Fibroblast of skin of right biceps (primary cell): ENCODE measurements at places on chromosomes 6 and 20.

DNA sequence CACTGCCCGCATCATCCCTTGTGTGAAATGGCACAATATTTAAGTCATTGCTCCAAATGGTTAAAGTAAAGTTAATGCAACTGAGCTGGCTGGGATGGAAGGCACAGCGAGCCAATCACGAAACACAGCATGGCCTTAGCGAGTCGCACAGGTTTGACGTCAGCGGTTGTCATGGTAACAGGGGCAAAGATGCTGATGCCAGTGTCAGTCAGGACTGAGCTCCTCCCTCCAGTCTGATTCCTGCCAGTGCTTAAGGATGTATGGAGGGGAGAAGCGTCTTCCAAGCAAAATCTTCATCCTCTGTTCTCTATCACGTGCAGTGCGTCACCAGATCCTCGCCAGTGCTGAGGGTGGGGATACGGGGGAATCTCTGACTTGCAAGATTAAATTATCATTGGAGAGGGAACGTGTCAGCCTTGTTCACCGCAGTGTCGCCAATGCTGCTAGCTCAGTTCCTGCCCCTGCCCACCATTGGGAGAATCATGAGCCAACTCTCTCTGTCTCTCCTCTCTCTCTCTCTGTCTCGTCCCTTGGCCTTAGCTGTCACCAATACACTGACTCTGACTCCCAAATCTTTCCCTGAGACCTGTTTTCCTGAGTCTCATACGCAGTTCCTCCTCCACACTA lies 24.5 kb downstream of the TSPYL4 start:
- DNase-seq = peak; percentile 97

GRCh38 chr6:145349950-145350510 lies 385.3 kb downstream of the EPM2A start:
- no peak for DNase-seq

DNA sequence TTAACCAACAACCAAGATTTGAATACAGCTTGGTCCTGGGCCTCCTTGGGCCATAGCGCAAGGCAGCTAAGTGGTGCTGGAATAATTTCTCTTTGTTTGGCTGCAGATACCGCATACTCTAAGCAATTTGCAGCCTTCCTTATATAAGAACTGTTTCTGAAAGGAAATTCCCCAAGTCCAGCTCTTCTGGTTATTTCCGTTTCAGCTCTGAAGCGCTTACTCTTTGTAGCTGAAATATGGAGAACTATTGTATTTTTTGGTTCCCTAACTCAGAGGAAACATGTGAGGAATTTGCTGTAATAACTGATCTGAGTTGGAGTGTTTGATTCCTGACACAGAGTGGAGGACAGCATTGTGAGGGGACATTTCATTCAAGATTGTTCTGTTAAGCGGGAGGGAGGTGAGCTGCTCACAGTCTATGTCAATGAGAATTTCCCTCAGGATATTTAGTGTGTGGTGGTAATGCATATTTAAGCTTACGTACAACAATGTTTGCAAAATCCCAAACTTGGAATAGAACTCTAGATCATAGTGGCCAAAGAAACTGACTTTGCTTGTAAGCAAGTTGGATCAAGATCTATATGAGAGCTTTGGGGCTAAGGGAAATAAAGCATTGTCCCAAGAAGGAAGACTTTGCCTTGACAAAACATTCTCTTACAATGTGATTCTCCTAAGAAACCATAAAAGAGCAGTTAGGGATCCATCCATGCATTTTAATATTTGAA lies 576.6 kb upstream of the FLRT3 start:
- no peak for DNase-seq

GRCh38 chr6:33276864-33277662 lies at the start of gene B3GALT4:
Gene B3GALT4 (plus strand): TSS chr6:33277123. CDS start chr6:33277420, 297 bp downstream.
- DNase-seq = peak; percentile 76
